ENCODE measurements at places on chromosomes 2 and 18. TPM values are rescaled to one million over a fixed set of nuclear protein-coding genes. Genes with fewer than 3 reads are reported as not detected.

DOK1 gene
- total RNA-seq = 3.7 TPM

CFAP65 gene
- total RNA-seq = 0.82 TPM

HOXD4 gene
- total RNA-seq = not detected

SMAD2 gene
- 45.2 TPM for total RNA-seq

QPCT gene
- total RNA-seq = 22.0 TPM

DTNA gene
- total RNA-seq = 46.5 TPM

GPR155 gene
- total RNA-seq = 14.7 TPM

FEV gene
- total RNA-seq = not detected

MAP3K19 gene
- total RNA-seq = 0.41 TPM

FRZB gene
- 17.1 TPM for total RNA-seq

PTGR3 gene
- 16.7 TPM for total RNA-seq

STARD6 gene
- total RNA-seq = 0.82 TPM

PLGLB2 gene
- total RNA-seq = 0.41 TPM
